ENCODE measurements at places on chromosomes 3 and 15.

DNA sequence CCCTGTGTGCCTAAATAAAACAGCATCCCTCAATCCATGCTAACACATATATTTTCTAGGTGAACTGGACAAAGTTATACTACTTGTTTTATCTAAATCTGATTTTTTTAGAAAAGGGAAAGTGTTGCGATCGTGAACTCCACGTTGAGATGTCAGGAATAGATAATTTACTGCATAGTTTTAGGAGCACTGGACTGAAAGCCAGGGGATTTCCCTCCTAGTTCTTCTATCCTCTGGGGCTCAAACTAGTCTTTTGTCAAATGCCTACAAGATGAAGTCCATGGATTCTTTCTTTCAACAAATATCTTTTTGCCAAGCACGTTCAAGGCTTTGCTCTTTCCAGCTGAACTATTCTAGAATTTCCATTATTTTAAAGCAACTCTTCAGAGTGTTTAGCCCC lies 617 bp upstream of the HPS3 start:
- DNase-seq, result no peak

GRCh38 chr3:13713396-13713795 lies 164.5 kb downstream of the FBLN2 start:
- no peak for DNase-seq

- no peak for DNase-seq
Measured at GRCh38 chr3:196323691-196324090, 5.7 kb upstream of the DYNLT2B start.

DNA sequence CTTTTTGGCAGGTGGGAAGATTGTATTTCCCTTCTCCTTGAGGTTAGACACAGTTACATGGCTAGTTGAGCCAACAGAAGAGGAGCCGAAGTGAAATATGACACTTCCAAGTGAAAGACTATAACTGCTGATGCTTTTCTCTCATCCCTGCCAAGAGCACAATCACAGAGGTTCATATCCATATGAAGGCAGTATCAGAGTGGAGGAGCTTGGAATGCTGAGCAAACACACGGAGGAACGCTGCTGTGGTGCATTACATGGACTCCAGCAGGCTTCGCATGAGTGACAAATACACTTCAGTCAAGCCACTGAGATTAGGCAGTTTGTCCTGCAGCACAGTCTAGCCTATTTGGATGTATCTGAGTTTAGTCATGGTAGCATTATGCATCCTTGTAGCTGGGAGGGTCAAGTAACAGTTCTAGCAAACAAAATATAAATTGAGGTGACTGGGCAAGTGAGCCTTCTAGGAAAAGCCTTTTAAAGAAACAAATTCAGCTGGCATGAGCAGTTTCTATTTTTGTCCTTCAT lies 5.4 kb downstream of the IQCF6 start:
- DNase-seq, result no peak

Measured in thoracic aorta (tissue), 2 donors.